Stimulated activated CD8-positive, alpha-beta memory T cell treated with anti-CD3 and anti-CD28 coated beads, Interleukin-4, amount 100 ng/mL, for 4 hours (primary cell): ENCODE measurements at places on chromosomes 6 and 20.

DNA sequence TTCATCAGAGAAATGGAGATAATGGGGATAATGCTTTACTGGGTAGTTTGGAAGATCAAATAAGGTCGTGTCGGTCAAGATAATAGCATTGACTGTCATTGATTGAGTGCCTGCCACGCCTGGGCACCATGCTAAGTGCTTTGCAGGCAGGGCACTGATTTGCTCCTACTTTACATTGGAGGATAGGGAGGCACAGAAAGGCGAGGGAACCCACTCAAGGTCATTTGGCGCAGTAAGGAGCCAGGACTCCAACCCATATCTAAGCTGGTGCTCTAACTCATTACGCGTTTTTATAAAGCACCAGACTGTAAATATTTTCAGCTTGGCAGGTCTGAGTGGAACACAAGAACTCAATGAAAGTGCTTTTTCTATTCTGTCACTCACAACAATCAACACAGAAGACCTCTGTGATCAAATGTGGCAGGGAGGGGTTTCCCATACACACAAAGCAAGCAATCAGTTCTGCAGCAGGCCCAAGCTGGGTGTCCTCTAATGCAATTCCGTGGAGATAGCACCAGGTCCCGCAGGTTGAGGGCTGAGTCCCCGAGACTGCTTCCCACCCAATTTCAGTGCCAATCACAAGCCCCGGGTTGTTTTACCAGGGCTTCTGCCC, 373.6 kb downstream of the CDH26 start:
- DNase-seq, result no peak

DNA sequence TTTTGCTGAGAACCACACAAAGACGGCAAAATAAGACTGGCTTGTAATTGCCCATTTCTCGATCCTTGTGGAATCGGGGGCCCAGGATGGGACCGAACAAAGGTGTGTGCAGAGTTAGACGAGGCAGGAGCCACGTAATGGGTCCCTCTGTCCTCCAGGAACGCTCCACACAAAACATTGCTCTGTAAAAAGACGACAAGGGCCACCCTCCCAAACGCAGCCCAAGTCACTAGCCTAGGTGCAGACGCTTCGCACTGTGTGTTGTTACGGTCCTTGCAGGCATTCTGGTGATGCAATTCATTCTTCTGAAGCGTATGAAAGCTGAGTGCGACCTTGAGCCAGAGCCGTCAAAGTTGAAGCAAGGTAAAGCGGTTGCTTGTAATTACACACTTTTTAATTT, 363.4 kb downstream of the TAF4 start:
- DNase-seq, result no peak

DNA sequence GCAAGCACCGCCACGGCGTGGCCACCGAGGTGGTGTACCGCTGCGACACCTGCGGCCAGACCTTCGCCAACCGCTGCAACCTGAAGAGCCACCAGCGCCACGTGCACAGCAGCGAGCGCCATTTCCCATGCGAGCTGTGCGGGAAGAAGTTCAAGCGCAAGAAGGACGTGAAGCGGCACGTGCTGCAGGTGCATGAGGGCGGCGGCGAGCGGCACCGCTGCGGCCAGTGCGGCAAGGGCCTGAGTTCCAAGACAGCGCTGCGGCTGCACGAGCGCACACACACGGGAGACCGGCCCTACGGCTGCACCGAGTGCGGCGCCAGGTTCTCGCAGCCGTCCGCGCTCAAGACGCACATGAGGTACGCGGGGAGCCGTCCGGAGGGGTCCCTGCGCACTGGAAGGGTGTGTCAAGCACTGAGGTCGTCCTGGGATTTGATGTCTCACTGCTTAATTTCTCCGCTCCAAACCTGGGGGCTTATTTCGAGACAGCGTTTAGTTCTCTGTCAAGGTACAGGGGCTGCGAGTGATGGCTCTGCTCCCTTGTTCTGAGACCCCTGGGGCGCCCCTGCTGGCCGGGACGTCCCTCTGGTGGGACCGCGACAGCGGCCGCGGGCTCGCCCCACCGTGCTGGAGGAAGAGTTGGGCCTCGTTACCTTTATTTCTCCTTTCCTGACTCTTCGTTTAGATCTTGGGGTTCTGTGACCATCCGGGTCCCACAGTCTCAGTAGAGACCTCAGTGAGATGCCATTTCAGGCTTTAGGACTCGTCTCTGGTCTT, 3.6 kb downstream of the GZF1 start:
- DNase-seq, result no peak

GRCh38 chr6:167737205-167737830, 89.4 kb upstream of the AFDN start:
- DNase-seq, result no peak

DNA sequence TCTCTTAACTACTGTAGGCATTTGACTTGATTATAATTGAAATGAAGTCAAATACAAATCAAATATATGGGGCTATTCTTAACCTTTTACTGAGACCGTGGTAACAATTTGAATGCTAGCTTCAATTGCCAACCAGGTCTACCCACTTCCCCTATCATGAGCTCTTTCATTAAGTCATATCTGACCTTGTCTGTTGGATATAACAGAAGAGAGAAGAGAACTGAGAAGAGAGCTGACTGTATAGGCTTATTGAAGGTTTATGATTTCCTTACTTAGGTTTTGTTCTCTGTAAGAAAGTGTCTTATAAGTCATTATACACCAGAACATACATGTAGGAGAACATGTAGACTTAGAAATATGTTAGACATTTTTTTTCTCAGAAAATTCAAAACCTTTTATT, 549.4 kb downstream of the COL12A1 start:
- no peak for DNase-seq

DNA sequence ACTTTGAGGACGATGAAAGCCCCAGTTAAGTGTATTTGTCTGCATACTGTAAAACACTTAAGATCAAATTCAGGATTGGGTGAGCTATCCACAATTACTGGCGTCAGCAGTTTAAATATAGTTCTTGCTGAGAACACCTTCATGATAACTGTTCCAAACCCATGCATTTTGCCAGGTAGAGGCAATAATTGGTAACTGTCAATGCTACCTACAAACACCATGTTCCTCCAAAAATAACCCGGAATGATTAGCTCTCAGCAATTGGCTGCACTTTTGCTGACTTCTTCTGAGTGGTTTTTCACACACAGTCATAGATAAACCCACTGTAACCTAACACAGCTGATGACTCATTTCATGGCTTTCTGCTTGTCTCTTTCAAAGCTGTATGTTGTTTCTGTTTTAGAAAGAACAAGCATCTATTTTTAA, 1358.6 kb upstream of the GJE1 start:
- DNase-seq, result no peak

GRCh38 chr20:23050847-23051627, 1.6 kb upstream of the THBD start:
- no peak for DNase-seq

DNA sequence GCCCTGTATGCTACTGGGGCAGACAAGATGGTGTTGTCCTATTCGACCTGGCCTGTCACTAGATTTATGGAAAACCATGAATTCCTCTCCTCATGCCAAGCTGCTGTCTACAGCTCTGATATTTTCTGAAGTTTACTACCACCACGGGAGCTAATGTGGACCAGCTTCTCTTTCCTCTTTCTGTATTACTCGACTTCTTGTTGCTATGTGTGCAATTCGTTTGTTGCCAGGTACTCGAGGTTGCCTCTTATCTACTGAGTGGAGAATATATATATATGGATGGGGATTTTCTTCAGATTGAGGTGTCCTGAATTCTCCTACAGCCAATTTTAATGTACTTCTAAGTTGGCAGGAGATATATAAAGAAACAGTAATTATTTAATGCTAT, 34.7 kb downstream of the MAN1A1 start:
- no peak for DNase-seq

- DNase-seq, result no peak
Measured at GRCh38 chr6:108648191-108648590, 87.5 kb downstream of the FOXO3 start.

GRCh38 chr6:158357570-158358216, 45.4 kb downstream of the TULP4 start:
- DNase-seq, result no peak

GRCh38 chr20:60817891-60818290, 434.2 kb upstream of the CDH4 start:
- no peak for DNase-seq

- no peak for DNase-seq
Measured at GRCh38 chr20:54642864-54643667, 167.7 kb downstream of the DOK5 start.

GRCh38 chr6:117513778-117514365, 31.4 kb downstream of the DCBLD1 start:
- no peak for DNase-seq

DNA sequence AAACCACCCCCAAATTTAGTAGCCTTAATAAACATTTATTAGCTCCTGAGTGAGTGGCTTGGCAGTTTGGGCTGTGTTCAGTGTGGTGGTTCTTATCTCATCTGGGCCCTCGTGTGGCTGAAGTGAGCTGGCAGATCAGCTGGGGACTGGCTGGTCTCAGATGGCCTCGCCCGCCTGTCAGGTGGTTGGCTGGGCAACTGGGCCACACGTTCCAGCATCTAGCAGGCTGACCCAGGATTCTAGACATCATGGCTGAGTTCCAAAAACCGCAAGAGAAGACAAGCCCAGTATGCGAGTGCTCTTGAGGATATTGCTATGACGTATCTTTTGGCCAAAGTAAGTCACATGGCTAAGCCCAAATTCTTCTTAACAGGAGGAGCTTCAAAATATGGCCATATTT, 28.9 kb downstream of the EIF2S2 start:
- DNase-seq, result no peak

GRCh38 chr6:159608961-159609651, 83.9 kb downstream of the SOD2 start:
- no peak for DNase-seq

DNA sequence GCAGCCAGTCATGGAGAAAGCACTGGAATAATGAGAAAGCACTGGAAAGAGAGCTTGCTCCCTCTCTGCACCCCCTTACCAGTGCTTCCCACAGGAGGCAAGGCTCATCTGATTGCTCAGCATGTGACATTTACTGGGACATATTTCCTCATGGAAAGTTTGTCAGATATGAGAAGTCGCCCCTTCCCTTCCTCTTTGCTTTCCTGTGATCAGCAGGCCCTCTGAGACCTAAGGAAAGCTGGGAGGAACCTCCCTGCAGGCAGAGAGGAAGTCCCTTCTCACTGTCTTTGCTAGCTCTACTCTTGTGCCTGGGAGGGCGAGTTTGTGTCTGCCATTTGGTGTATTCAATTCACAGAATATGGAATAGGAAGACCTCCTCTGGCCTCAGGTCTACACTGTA, 283.8 kb downstream of the ALDH8A1 start:
- DNase-seq, result no peak

- no peak for DNase-seq
Measured at GRCh38 chr20:43681468-43681942, 14.6 kb downstream of the MYBL2 start.

- no peak for DNase-seq
Measured at GRCh38 chr20:46268131-46268614, 40.1 kb downstream of the CDH22 start.

GRCh38 chr6:113104951-113105350, 752.2 kb upstream of the MARCKS start:
- DNase-seq, result no peak

- DNase-seq, result no peak
Measured at GRCh38 chr6:78062993-78063392, 410.2 kb downstream of the MEI4 start.

GRCh38 chr6:122153557-122153956, 245.9 kb upstream of the HSF2 start:
- no peak for DNase-seq

- no peak for DNase-seq
Measured at GRCh38 chr20:6036213-6036612, 17.6 kb downstream of the LRRN4 start.

GRCh38 chr6:21710908-21711627, 117.5 kb downstream of the SOX4 start:
- DNase-seq, result no peak

DNA sequence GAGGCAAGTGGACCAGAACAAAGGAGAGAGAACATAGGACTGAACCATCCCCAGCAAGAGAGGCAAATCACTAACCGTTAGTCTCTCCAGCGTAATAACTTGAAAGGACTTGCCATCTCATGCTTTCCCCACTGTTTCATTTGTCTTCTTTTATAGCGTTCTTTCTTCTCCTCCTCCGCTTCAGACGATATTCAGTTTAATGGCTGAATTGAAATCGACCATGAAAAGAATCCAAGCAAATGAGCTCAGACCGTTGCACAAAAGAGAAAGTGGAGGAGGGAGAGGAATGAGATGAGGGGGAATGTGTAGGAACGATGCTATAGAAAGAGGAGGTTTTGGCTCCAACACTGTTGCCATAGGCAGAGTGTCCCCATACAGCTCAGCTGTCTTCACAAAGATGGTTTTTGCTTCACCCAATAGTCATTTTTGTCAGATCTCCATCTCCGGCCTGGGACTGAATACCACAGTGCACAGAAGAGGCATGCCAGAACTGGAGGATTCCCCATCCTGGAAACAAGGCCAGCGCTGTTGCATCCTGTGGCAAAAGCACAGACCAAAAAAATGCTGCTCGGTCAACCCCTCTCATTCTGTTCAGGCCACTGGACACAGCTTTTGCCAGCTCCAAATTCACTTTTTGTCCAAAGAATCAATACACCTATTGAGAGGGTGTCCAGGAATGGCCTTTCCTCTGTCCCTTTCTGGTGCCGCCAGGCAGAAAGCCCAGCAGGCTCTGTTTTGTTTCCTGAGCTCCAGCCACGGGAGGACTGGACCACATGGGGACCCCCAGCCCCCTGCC, 176.1 kb downstream of the ID4 start:
- no peak for DNase-seq

DNA sequence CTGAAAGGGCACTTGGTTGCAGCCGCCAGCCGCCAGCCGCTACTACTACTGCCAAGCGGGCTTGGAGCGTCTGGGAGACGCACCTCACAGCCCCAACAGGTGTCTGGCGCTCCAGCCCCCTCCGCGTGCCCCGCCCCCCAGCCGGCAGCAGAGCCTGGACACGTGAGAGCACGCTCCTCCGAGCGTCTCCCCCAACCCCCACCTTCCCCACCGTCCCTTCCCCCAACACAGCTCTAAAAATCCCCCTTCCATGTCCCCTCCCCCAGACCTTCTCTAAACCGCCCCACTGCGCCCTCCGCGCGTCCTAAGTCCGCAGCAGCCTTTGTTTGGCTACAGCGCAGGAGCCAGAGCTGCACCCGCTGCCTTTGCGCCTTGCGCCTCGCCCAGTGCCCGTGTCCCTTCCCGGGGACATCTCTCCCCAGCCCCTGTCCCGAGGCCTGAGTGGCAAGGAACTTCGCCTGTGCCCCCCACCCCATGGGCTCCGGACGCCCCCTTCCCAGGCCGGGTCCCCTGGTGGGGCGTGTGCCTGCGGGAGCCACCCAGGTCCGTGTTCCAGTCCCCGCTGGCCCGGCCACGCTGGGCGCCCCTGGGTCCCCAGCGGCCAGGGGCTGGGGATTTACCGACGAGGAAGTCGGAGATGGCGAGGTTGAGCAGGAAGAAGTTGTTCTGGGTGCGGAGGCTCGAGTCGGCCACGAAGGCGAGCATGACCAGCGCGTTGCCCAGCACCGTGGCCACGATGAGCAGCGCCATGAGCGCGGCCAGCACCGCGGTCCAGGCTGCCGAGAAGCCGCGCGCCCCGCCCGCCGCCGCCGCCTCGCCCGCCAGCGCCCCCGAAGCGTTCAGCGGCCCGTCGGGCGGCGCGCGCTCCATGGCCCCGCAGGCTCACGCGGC, 732 bp downstream of the HRH3 start:
- DNase-seq, result no peak

- DNase-seq, result no peak
Measured at GRCh38 chr20:46801003-46801702, 91.7 kb downstream of the SLC2A10 start.
